Bronchial epithelial cell (primary cell): ENCODE measurements at places on chromosomes 2 and 18.
A peak's percentile ranks its signal among the peaks of the same experiment; 100 is the strongest.

DNA sequence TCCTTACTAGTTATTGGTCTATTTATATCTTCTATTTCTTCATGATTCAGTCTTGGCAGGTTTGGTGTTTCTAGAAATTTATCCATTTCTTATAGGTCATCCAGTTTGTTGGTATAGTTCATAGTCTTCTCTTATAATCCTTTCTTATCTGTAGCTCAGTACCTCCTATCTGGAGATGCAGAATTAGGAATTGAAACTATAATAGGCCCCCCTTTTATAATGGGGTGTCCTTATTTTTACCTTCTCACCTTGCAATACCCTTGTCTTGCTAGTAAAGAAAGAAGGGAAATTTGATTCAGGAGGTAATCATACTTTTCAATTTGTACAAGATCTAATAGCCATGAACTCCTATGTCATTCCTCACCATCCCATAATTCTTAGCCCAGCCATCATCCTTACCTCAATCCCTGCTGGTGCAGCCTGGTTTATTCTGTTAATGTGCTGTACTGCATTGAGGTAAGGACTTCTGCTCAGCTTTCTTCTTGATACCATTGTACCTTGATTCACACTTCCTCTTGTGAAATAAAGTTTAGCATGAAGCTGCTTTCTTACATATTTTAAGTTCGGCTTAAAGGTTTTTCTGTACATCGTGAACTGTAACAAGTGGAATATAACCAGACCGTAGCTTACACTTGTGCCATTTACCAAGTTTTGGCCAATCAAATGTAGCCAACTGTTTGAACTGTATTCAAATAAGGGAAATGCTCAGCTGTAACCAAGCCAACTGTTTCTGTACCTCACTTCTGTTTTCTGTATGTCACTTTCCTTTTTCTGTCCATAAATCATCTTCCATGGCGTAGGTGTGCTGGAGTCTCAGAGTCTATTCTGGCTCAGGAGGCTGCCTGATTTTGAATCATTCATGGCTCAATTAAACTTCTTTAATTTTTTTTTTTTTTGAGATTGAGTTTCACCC lies 40.1 kb upstream of the PTH2R start:
- no peak for DNase-seq

DNA sequence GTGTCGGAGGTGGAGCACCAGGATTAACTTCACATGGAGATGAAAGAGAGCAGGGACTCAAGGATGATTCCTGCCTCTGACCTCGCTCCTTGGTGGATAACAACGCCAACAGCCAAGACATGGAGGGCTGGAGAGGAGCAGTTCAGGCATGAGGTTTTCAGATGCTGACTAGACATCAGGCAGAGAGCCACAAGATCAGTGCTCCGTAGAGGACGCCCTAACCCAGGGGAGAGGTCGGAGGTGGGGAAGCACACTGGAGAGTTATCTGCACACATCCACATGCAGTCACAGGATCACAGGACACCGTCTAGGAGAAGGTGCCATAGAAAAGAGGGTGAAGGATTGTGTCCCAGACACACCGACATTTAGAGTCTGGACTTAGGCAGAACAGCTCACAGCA lies 344.3 kb downstream of the EIPR1 start:
- DNase-seq = no peak

DNA sequence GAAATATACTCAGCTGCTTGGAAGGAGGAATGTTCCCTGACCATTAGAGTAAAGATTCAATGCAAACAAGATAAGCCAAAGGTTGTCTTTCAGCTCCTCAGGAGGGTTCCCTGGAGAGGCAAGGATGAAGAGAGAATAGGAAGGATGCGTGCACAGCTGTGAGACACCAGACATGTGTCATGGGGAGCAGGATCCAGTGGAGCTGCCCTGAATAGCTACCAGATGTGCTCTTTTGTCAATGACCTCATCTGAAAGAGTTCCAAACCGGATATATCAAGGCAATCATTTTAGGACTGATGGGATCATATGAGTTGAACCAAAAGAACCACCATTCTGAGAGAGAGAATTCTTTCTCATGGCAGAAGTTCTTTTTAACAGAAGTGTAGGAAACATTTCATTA lies 490.6 kb downstream of the IRS1 start:
- no peak for DNase-seq

DNA sequence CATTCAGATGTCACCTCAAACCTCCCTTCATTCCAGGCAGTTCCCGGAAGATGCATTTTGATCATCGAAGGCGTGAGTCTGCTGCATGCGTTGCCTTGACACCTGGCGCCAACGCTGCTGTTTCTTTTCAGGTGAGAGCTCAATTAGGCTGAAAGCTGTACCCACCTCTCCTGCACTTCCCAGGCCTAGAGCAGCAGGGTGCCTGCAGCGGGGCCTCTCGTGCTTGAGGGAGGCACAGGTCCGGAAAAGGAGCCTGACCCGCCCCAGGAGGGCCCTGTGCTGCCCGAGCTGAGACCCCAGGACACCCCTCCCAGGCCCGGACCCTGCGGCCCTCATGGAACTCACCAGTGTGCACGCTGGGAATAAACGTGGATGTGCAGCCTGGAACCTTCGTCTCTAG lies 31.4 kb upstream of the KCNG2 start:
- DNase-seq = no peak

- no peak for DNase-seq
These were observed 175.5 kb downstream of the ZNF407 start for GRCh38 chr18:74773171-74773624.

DNA sequence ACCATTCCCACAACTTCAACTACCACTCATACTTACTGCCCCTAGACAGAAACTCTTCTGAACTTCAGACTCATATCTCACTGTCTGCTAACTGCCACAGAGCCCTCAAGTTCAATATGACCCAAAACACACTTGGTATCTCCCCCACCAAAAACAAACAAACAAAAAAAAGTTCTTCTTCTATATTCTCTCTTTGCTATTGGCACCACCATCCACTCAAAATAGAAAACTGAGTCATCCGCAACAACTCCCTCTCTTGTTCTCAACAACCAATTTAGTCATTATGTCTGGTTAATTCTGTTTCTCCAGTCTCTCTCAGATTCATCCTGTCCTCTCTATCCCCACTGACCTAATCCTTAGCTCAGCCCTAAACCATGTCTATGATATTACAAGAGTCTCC lies 7.2 kb upstream of the DCTN1 start:
- peak; percentile 27 for DNase-seq

- DNase-seq = peak; percentile 29
These were observed 36.1 kb downstream of the MROH2A start for GRCh38 chr2:233814056-233814835.

- DNase-seq = no peak
These were observed 21.3 kb downstream of the FER1L5 start for GRCh38 chr2:96663829-96664228.

DNA sequence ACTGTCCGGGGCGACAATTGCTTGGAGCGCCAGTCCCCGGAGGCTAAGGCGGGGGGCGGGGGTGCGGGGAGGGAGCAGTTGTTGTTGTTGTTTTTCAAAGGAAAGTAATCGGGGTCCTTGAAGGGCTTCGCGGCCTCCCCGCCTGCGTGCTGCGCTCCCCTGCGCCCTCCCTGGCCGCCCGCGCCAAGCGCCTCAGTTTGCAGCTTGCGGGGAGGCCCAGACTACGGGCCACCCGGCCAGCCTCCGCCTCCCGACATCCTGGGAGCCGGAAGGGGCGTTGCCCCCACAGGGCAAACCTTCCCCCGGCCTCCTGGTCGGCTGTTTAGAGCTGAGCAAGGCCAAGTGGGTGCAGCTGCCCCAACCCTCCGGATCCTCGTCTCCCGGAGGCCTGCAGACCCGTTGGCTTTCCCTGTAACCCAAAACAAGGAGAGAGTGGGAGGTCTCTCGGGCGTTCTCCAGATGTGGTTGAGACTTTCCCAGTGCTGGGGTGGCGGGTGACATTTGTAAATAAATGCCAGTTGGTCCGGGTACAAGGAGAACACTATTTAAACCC lies 3.7 kb upstream of the SIX3 start:
- DNase-seq = no peak

DNA sequence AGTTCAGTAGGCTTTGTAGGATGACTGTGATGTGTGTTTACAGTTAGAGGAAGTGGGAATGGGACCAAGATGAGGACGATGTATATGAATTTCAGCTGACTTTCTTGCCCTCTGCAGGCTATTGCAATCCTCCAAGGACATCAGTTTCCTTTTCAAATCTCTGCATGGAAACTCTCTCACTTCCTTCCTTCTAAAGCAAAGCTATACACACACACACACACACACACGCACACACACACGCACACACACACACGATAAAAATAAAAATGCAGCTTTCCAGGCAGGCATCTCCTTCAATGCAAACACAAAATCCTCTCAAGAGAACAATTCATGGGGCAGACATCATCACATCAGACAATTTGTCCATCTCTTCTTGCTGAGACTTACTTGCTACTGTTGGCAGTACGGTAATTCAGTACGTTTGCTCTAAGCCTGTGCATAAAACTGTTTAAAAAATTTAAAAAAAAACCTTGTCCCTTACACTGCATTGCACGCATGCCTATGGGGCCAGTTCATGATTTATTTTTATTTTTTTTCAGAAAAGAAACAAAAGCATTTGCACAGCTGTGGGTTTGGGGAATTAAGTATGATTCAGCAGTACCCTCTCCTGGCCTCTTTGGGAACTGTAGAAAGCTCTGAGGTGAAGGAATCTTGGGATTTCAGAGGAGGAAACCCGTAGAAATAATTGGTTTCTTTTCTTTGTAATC lies 27.1 kb upstream of the ICOS start:
- peak; percentile 41 for DNase-seq

GRCh38 chr2:89850481-89850880 lies 1159.0 kb downstream of the RPIA start:
- no peak for DNase-seq

- DNase-seq = peak; percentile 35
These were observed at the start of gene NFATC1 for GRCh38 chr18:79395761-79396404. Gene NFATC1, plus strand, starts transcription at chr18:79395930. Its CDS starts 295 bp downstream, at chr18:79396225.

DNA sequence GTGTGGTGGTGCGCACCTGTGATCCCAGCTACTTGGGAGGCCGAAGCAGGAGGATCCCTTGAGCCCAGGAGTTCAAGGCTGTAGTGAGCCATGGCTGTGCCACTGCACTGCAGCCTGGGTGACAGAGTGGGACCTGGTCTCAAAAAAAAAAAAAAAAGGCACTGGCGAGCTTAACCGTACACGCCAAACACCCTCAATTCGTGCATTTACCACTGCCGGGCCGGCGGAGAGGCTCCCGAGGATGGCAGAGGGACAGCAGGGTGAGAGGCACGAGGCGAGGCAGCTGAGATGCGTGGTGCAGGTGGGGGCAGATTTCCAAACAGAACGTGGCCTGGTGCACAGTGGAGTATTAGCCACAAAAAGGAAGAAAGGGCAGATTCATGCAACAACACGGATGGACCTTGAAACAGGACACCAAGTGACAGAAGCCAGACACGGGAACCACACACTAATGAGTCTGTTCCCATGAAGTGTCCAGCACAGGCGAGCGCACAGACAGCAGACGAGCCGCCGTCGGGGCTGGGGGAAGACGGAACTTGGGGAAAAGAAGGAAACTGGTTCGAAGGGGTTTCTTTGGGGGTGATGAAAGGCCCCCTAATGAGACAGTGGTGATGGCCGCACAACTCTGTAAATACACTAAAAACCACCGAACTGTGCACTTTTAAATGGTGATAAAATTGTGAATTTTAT lies 27.4 kb downstream of the SLC66A2 start:
- DNase-seq = no peak

- no peak for DNase-seq
These were observed 132.4 kb downstream of the ZAP70 start for GRCh38 chr2:97845818-97846217.

- DNase-seq = no peak
These were observed 81.1 kb upstream of the TTC39C start for GRCh38 chr18:23933407-23933806.

DNA sequence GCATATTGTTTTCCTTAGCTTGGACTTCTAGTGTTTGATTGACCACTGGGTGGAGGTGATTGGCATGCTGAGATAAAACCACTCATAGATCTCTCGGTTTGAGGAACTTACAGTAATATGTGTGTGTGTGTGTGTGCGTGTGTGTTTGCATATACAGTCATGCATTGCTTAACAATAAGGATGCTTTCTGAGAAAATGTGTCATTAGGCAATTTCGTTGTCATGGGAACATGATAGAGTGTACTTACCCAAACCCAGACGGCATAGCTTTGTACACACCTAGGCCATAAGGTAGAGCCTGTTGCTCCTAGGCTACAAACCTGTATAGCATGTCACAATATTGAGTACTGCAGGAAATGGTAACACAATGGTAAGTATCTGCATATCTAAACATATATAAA lies 167.3 kb downstream of the NYAP2 start:
- DNase-seq = peak; percentile 82

DNA sequence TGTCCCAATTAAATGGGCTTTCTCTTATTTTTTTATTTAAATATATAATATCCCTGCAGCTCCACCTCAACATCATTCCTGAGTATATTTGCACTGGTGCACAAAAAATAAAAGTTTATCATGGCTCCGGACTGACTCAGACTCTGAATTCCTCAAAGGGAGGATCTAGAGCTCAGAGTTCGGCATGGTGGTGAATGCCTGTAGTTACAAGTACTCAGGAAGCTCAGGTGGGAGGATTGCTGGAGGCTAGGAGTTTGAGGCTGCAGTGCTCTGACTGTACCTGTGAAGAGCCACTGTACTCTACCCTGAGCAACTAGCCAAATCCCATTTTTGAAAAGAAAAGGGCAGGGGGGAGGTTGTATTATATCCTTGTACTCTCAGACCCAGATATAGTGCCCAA lies 52.8 kb upstream of the NRXN1 start:
- DNase-seq = peak; percentile 20

- DNase-seq = peak; percentile 52
These were observed 28.5 kb upstream of the NOSTRIN start for GRCh38 chr2:168773719-168774521.

GRCh38 chr2:209591021-209591420 lies 167.2 kb downstream of the MAP2 start:
- no peak for DNase-seq

- DNase-seq = no peak
These were observed 134.7 kb upstream of the CCDC150 start for GRCh38 chr2:196504788-196505187.

GRCh38 chr2:113112441-113112840 lies 15.0 kb upstream of the IL1RN start:
- no peak for DNase-seq

DNA sequence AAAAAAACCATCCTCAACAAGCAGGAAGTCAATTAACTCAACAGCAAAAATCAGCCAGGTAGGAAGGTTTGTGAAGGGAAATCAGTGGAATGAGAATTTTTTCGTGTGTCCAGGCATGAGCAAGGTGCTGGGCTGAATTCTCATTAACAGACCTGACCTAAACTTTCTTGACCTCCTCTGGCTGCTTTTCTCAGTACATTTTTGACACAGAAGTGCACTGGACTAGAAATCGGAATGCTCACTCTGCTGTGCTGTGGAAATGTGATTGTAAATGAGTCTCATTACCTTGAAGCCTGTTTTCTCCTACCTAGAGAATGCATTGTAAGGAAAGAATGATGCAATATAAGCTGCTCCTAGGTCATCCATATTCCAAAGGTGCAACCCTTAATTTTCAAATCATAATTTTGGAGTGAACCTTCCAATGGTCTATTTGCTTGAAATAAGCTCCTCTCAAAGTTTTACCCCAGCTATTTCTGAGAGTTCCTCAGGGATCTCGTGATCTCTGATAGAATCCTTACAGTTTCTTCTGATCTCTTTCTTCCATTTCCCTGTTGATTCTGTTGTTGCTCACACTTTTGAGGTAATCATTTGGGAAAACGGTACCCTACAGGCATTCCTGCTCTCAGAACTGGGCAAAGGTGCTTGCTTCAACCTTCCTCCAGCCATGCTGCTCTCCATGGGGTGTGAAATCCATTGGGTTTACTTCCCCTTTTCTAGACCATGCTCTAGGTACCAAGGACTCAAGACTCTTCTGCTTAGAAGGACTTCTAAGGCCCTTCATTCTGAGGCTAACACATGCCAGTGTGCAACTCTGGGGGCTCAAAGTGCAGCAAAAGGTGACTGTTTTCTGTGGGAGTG lies 104.9 kb upstream of the ITPRID2 start:
- DNase-seq = no peak
